ENCODE measurements at places on chromosomes 4 and X.

- DNase-seq: no peak
These were observed 156.0 kb downstream of the PCDH18 start for GRCh38 chr4:137376312-137376711.

GRCh38 chr4:53574528-53574927 lies 16.8 kb downstream of the LNX1 start:
- DNase-seq: no peak

GRCh38 chrX:148804579-148805355 lies 304.4 kb downstream of the AFF2 start:
- DNase-seq: no peak

GRCh38 chrX:107677909-107678308 lies 49.6 kb downstream of the PRPS1 start:
- DNase-seq: no peak

DNA sequence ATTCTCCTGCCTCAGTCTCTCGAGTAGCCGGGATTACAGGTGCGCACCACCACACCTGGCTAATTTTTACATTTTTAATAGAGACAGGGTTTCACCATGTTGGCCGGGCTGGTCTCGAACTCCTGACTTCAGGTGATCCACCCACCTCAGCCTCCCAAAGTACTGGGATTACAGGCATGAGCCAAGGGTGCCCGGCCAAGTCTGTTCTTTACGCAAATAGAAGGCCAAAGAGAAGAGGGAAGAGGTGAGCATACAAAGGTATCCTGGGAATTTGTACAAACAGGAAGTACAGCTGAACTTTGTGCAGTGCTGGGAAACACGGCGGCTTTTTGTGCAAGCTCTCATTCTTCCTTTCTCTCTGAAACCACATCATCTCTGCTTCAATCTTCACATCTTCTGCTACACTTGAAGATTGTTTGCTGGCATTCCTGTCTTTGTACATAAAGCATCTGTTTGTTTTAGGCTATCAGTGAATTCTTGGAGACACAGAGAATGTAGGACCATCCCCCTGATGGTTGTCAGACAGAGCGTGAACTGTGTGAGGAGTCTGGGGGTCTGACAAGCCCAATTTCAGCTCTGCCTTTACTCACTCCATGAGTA lies 71.9 kb upstream of the PRSS48 start:
- DNase-seq: no peak

Measured in CD4-positive, alpha-beta T cell treated with Interferon alpha-2 for 1 hour (primary cell).